ENCODE measurements at places on chromosomes 1 and 21. TPM values are rescaled to one million over a fixed set of nuclear protein-coding genes. Genes with fewer than 3 reads are reported as not detected.

MYBPH gene
- total RNA-seq: not detected

CELA2B gene
- not detected for total RNA-seq

OR6K3 gene
- not detected for total RNA-seq

FCER1G gene
- total RNA-seq: 0.47 TPM

PPM1J gene
- 0.85 TPM for total RNA-seq

COL18A1 gene
- total RNA-seq: 218 TPM

SYNC gene
- 12.3 TPM for total RNA-seq

RWDD3 gene
- 16.7 TPM for total RNA-seq

KRTAP11-1 gene
- total RNA-seq: not detected

CAPN9 gene
- not detected for total RNA-seq

LPAR3 gene
- total RNA-seq: not detected

GCSAML gene
- total RNA-seq: not detected

SELP gene
- 0.47 TPM for total RNA-seq

FLG gene
- total RNA-seq: not detected

KRTAP21-2 gene
- not detected for total RNA-seq

WNT3A gene
- not detected for total RNA-seq

GPR37L1 gene
- total RNA-seq: not detected

DNAJC28 gene
- total RNA-seq: 0.94 TPM

HRNR gene
- total RNA-seq: not detected

GBP5 gene
- total RNA-seq: 0.09 TPM

Data from endothelial cell of coronary artery (primary cell).